ENCODE measurements at places on chromosomes 2 and 18.

DNA sequence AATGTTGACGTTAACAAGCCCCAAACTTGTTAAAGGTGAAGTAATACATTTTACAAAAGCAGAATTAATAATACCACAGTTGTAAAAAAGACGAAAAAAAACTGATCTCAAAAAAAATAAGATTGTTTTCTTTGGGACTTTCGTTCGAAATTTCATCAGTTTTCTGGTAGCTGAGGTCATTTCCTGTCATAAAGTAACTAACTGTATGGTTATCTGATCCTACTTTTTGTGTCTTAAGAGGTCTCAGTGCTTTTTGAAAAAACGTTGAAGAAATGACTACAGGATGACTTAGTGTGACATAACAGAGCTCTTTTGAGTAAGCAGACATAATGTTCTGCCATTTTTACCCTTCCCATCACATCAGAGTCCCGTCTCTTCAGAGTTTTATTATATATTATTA is 79.3 kb downstream of the BIRC6 start:
- DNase-seq, result peak; percentile 46

GRCh38 chr2:197576631-197577030 is 60.8 kb downstream of the MOB4 start:
- DNase-seq, result no peak

DNA sequence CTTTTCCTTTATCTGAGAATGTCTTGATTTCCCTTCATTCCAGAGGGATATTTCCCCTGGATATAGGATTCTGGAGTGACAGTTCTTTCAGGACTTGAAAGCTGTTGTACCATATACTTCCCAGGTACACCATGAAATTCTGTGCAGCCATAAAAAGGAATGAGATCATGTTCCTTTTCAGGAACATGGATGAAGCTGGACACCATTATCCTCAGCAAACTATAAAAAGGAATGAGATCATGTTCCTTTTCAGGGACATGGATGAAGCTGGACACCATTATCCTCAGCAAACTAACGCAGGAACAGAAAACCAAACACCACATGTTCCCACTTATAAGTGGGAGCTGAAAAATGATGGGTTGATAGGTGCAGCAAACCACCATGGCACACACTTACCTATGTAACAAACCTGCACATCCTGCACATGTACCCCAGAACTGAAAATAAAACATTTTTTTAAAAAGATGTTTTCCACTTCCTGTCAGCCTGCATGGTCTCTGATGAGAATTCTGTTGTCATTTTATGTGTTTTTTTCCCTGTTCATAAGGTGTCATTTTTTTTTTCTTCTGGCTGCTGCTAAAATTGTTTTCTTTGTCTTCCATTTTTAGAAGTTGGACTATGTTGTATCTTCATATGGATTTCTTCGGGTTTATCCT is 133.3 kb downstream of the DNAH6 start:
- no peak for DNase-seq

DNA sequence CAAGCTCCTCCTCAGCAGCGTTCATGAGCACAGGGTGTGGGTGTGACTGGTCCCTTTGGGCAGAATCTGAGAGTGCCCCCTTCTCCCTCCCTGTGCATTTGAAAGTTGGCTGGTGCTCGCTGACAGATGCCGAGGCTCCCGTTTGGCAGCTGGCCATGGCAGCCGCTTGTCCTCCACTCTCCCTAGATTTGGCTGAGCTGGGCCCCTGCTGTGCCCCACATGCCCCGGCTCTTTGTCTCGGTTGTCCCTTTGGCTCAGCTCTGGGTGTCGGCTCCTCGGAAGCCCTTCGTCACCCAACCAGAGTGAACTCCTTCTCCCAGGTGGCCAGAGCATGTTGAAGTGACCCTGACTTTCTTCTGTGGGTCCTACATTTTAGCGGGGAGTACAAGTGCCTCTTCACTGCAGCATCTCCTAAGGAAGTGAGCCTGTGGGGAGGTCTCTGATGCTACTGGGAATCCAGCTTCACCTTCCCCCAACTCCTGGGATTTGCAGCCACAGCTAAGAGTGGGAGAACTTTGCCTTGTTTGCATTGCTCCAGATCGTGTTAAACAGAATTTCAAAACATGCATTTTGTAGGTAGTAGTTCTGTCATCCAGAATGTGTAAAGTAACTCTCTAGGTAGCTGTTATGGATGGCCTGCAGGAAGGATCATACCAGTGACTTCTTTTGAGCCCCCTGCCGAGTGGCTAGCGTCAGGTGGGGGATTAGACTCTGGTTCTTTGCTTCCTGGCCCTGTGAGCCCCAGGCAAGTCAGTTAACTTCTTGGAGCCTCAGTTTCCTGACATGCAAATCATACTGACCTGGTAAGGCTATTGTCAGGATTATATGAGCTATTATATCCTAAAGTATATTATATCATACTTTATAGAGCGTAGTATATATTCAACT is 24.2 kb downstream of the HPCAL1 start:
- no peak for DNase-seq

- DNase-seq, result no peak
Measured at GRCh38 chr18:58806826-58807714, 57.6 kb upstream of the ZNF532 start.

GRCh38 chr2:4265936-4266335 is 562.6 kb downstream of the DCDC2C start:
- no peak for DNase-seq

DNA sequence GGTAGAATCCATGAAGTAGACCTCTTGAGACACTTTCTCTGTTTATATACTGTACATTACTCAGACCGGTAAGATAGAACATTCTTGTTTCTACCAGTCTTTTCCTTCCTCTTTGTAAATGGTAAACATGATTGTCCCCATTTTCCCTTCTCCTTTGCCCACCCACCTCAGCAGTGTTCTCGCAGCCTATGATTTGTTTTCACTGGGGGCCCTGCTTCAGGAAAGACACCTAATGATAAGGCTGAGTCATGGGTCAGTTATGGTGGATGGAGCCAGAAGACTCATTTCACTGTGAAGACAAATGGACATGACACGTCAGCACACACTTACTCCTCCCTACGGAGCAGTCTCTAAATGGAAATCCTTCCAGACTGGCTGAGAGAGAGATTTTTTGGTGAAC is 23.7 kb downstream of the CENPO start:
- DNase-seq, result peak; percentile 56

DNA sequence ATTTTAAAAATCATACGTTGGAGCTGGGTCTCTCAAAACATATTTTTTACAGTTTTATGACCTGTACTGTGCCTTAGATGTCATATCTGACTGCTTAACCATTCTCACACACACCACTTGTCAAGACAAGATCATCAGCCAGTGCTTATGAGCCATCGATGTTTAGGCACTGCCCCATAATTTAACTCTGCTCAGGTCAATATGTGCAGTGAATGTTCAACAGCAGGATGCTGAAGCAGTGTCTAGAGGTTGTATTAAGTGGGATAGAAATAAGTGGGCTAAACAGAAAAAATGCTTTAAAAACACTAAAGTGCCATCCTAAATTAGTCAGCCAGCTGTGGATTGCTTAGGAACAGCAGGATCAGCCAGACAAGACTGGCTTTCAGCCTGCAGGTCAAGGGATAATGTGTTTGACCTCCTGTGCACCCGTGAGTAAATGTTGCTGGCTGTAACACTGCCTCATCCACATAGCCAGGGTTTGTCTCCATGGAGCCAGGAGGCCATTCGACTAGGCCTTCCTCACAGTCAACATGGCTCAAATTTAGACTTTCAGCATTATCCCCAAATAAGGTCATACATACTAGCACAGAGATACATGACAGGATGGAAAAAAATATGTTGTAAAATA is 139.0 kb upstream of the NXPH2 start:
- DNase-seq, result no peak

- DNase-seq, result no peak
Measured at GRCh38 chr2:207236156-207236935, 70.6 kb upstream of the KLF7 start.

DNA sequence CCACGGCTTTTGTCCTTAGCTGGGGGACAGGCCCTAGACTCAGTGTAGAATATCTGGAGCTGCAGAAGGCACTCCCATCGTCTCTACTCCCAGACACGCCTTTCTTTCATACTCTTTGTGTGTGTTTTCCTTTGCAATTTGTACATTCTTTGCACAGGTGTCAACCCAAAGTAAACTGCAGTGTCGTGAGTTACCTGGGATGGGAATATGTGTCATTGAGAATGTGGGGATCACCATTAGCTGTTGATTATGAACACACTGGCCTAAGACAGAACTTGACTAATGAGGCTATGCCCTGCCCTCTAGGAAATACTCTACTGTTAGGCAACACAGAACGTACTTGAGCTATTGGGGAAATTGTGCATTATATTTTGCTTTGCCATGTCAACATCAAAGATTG is 233.3 kb downstream of the SETBP1 start:
- DNase-seq, result no peak

- DNase-seq, result no peak
Measured at GRCh38 chr2:236972491-236973342, 113.0 kb upstream of the COPS8 start.

DNA sequence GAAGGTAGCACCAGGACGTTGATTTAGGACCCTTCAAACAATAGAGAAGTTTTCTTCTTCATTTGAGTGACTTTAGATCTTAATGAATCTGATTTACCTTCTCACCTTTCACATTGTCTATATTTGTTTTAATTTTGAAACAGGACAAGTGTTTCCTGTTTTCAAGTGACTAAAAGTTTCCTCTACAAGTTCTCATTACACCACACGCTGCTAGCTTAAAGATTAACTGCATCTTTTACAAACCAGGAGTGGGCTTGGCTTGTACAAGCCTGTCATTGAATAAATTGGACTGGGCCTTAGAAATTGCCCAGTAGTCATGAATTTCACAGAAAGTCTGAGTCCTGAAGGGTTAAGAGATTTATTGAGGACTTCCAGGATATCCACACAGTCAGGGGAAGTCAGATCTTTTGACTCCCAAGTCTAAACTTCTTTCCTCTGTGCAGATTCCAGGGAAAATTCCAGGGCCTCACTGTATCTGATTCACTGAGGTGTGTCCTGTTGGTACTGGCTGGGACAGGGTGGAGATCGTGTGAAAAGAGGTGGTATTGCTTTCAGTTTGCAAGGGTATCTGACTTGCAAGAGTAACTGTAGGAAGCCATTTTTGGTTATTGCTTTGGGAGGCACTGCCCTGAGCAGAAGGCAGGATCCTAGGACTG is 3.4 kb downstream of the SGPP2 start:
- DNase-seq, result no peak

DNA sequence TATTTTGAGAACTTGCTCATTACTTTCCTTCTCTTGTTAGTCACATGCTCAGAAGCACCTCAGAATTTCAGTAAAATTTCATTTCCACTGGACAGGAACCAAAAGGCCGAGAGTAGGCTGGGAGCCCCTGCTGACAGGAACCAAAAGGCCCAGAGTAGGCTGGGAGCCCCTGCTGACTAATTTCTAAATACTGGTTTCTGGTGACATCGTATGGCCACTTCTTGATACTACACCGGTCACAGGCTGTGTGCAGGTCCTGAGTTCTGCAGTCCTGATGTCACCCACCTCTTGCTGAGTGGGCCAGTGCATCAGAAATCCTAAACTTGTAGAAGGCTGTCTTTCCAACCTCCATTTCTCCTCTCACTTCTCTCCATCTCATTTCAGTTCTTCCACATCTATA is 17.7 kb upstream of the EN1 start:
- DNase-seq, result peak; percentile 74

DNA sequence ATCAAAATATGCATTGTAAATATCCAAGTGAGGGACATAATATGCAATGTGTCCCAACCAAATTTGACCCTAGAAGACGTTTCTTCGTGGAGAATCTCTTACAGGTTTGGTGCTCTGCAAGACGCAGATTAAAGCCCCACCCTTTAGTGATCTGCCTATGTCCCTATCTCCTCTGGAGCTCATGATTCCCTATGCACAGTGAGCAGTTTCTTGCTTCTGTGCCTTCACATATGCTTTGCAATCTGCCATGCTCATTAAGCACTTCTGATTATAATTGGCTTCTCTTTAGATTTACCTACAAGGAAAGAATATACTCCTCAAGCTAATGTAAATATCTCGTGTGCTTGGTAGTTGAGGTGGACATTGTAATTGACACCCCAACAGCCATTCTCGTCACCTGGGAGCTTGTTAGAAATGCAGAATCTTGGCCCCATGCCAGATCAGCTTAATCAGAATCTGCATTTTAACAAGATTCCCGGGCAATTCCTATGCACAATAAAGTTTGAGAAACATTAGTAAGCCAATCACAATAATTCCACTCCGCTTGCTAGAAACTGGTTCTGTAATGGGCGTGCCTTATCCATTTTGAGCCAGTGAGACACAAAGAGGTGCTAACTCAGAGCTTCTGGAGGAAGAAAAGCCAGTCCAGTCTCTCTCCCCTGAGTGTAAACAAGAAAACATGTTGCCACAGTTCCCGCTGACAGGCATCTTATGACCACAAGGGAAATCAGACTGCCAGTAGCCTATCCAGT is 2.8 kb upstream of the PUM2 start:
- DNase-seq, result no peak

- DNase-seq, result no peak
Measured at GRCh38 chr2:241842620-241843211, 16.0 kb downstream of the PDCD1 start.

DNA sequence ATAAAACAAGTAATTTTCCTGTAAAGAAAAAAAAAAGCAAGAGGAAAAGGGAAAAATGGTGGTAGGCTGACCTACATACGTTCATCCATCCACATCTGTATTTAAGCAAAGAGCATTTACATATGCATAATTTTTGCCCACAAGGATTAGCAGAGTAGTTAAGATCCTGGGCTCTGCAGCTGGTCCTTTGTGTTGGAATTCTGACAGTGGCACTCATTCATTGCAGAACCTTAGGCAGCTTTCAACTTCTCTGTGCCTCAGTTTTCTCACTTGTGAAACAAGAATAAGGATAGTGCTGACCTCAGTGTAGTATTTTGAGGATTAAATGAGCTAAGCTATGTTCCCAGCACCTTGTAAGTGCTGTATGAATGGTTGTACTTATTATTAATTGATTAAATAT is 211.3 kb downstream of the ARL4C start:
- no peak for DNase-seq

- DNase-seq, result no peak
Measured at GRCh38 chr2:206979365-206979764, 40.0 kb downstream of the CPO start.

- no peak for DNase-seq
Measured at GRCh38 chr2:119736021-119736420, 23.7 kb upstream of the PTPN4 start.

- no peak for DNase-seq
Measured at GRCh38 chr18:72674710-72675109, 130.6 kb upstream of the CBLN2 start.

Data from RKO (cell line).